ENCODE measurements at places on chromosomes 11 and 22.

DNA sequence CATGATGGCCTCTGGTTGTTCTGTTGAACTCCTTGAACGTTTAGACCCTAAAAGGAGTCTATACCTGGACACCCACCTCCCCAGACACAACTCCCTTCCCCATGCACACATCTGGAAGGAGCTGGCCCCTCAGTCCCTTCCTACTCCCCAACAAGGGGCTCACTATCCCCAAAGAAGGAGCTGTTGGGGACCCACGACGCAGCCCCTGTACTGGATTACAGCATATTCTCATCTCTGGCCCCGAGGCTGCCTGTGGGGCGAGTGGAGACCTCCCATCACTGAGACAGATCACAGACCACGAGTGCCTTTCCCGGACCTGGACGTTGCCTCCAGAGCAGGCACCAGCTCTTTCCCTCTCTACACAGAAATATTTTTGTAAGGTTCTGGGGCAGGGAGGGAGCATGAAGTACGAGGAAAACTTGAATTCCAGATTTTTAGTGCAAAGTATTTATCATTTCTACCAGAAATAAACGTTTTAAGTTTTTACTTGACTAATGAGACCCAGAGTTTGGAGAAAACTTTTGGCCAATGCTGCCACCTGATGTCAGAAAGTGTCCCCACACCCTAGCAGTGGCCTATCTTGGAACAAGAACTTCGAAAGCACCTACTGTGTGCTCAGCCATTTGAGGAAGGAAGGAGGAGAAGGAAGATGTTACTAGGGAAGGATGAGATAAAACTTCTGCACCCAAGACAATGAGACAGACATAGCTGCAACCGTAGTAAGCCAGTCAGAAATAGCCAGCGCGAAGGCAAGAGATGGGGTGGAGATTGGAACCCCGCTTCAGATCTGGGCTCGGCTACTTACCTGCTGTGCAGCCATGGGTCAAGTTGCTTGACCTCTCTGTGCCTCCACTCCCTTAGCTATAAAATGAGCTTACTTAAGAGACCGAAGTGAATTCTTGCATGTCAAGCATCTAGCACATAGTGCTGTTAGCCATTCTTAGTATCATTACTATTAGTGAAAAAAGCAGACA, 10.2 kb upstream of the POU2F3 start:
- no peak for DNase-seq

DNA sequence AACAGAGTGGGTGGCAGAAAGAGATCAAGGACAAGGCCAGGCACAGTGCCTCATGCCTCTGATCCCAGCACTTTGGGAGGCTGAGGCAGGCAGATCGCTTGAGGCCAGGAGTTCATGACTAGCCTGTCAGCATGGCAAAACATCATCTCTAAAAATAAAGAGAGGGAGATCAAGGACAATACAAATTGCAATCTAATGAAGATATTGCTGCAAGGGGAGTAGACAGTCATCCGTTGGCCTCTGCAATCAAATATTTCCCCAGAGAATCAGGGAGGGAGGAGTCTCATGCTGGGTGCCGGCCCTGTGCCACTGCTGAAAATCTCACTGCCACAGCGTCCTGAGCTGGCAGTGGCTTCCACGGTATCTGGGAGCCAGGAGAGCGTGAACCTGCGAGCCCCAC, 19.4 kb upstream of the IL17RA start:
- DNase-seq, result no peak

GRCh38 chr11:14203321-14203720, 155.7 kb downstream of the RRAS2 start:
- no peak for DNase-seq

GRCh38 chr22:50341977-50342650, 1.0 kb upstream of the PPP6R2 start:
- DNase-seq, result peak; percentile 54

- DNase-seq, result no peak
Measured at GRCh38 chr22:29813563-29813962, 24.5 kb downstream of the ASCC2 start.

DNA sequence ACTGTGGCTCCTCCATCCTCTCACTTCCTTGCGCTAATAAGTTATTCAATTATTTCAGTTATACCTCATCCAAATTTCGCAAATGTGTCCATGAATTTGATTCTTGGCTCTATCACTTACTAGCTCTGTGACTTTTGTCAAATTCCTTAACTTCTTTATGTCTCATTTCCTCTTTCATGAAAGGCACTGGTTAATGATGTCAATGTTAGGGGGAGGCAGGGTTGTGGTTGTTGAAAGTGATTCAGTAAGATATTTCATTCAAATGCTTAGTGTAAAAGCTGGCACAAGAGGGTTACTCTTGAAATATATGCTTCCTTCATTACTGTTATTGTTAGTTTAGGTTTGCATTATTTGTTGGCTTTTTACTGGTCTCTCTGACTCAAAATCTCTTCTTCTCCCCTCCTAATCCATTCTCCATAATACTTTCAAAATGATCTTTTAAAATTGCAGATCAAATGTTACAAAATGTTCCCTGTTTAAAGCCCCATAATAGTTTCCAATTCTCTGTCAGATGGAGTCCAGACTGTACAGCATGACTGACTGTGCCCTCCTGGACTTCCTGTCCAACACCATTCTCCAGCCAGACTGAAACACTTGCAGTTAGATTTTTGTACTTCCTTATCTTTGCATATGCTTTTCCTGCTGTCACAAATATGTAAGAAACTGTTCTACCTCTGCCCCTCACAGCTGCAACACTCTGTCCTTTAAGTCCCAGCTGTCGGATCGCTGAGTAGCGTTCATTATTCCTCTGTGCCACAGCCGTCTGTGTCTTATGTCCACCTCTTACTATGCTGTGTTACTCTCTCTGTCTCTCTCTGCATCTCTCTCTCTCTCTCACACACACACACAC, 510.6 kb upstream of the RAG2 start:
- DNase-seq, result peak; percentile 60

GRCh38 chr11:17293311-17293710, 16.8 kb downstream of the NUCB2 start:
- DNase-seq, result no peak

- DNase-seq, result no peak
Measured at GRCh38 chr11:127350476-127350875, 349.9 kb upstream of the KIRREL3 start.

- no peak for DNase-seq
Measured at GRCh38 chr11:74257959-74258553, 53.4 kb downstream of the P4HA3 start.

DNA sequence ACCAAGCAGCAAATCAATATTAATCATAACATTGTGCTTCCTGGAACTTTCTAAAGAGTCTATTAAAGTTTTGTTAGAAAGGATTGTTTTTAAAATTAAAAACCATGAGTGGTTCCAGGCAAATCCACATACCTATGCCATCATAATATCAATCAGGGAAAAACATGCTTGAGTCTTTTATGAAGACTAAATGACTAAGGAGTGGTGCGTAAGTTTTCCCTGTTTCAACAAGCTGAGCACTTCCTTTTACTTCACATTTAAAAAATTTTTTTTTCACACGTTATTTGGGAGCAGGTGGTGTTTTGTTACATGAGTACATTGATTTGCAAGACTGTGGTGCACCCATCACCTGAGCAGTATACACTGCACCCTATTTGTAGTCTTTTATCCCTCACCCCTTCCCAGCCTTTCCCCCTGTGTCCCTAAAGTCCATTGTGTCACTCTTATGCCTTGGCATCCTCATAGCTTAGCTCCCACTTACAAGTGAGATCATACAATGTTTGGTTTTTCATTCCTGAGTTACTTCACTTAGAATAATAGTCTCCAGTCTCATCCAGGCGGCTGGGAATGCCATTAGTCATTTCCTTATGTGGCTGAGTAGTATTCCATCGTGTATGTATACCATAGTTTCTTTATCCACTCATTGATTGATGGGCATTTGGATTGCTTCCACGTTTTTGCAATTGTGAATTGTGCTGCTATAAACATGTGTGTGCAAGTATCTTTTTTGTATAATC, 1190.3 kb upstream of the RAG2 start:
- DNase-seq, result peak; percentile 84

DNA sequence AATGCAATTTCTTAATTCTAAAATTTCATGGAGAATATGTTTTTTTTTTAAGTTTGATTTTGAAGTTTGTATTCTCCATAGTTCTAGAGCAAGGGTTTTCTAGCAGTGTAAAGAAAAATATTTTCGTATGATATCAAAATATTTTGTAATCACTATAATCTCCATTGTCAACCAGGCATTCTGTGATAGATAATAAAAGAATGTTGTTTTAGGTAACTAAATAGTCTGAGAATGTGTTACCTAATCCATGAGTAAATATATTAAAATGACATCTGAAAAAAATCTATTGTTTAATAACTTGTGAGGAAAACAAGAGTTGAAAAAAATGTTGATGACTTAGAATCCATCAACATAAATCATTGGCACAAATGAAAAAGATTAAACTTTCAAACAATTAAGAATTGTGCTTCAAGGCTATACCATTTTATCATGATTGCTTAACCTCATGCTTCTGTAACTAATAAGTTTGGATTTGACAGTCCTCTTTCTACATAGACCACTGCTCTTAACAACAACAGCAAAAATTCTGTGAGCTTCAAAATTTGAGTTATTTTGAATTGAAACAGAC, 2211.8 kb downstream of the LRRC4C start:
- peak; percentile 2 for DNase-seq

DNA sequence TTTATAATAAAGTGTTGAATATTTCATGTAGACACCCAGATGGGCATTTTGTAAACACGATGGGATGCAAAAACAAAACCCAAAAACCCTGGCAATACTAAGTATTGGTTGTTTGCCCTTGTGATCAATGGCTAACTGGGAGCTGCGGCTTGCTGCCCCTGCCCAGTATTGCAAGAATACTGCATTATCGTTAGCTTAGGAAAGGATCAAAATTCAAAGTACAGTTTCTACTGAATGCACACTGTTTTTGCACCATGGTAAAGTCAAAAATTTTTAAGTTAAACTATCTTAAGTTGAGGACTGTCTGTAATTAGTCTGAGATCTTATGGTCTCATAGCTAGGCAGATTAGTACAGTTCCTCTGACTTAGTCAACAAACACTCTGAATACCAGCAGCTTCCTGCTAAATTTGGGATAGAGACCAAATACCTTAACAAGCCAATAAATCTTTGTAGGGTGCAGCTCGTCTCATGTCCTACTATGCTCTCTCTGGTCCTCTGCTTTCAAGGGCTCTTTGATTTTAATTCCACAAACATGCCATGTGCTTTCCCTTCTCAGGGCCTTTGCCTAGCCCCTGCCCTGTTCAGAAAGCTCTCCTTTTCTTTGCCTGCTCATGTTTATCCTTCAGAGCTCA, 4.0 kb downstream of the CCDC90B start:
- DNase-seq, result no peak

- no peak for DNase-seq
Measured at GRCh38 chr11:84865257-84865656, 761.9 kb downstream of the DLG2 start.

GRCh38 chr11:35407041-35407440, 12.3 kb downstream of the SLC1A2 start:
- no peak for DNase-seq

DNA sequence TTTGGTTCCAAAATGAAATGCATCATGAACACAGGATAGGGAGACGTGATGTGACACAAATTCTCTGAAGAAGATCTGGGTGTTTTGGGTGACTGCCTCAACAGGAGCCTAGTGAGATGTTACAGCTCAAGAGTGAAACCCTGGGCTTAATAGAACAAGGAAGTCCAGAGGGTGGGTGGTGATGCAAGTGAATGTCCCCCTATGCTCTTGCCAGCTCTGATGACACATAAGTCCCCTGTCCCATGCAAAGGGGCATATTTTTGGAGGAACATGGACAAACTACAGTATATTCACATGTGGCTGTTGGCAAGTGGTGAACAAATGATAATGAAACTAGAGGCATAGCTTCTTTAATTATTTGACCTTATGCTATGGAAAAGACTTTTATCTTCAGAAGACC, 9.2 kb downstream of the CRTAM start:
- DNase-seq, result no peak

DNA sequence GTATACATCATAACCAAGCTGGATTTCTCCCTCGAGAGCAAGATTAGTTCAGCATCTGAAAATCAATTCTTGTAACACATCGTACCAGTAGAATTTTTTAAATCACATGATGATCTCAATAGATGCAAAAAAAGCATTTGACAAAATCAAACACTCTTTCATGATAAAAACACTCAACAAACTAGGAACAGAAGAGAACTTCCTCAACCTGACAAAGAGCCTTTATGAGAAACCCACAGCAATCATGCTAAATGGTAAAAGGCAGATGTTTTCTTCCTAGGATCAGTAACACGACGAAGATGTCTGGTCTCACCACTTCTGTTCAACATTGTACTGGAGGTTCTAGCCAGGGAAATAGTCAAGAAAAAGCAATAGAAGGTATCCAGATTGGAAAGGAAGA, 34.1 kb upstream of the TMPRSS4 start:
- no peak for DNase-seq

DNA sequence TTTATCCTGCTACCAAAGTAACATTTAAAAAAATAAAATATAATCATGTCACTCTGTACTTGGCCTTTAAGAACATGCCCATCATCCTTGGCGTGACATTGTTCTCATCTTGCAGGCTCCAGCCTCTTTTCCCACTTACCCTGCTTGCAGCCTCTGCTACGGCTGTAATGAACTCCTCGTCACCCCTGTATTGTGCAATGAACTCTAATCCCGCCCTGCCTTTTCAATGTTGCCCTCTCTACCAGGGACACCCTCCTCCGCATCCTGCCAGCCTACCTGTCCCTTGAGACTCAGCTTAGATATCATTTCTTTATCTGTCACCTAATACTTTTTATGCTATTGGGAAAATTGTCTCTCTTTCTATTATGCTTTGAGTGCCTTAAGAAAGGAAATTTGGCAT, 12.6 kb upstream of the MMP20 start:
- no peak for DNase-seq

DNA sequence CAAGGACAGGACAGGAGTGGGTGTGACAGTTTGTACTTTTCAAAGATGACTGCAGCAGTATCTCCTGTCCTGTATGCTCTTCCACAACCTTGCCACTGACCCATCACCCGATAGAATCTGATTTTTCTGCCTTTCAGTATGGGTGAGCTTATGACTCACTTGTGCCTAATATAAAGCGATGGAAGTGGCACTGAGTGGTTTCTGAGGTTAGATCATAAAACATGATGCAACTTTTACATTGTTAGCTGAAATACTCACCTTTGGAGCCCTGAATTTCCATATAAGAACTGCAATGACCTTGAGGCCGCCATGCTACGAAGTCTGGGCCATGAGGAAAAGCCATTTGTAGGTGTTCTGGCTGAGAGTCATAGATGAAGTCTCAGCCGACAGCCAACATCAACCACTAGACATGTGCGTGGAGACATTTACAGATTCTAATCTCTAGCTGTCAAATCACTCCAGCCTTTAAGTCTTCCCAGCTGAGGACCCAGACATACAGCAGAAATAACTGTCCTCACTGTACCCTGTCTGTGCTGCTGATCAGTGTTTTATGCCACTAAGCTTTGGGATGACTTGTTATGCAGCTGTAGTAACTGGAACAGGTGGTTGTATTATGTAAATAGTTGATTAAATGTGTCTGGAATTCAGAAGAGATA, 105.9 kb upstream of the ARHGAP20 start:
- peak; percentile 43 for DNase-seq

All from HS-5 (cell line).